Fibroblast of villous mesenchyme (primary cell): ENCODE measurements at places on chromosomes 6 and 20.

- DNase-seq: peak; percentile 86
Measured at GRCh38 chr6:160972111-160972510, 19.5 kb upstream of the MAP3K4 start.

GRCh38 chr20:38600057-38600456, 1.6 kb upstream of the ARHGAP40 start:
- no peak for DNase-seq

DNA sequence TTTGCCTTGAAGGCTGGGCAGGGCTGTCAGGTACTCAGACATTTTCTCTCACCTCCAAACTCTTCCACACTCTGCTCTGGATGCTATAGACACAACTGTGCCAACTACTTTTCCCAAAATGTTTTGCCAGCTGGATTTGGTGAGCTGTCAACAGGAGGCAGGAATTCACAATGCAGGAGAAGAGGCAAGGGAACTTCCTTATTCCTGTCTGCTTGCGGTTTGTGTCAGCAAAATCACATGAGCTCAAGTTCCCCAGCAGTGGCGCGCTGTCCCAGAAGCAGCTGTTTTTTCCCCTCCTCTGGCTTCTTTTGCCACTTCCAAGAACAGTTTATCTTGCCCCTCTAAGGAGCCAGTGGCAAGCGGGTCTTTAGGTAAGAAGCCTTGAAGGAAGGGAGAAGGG, 608.2 kb downstream of the PRKN start:
- DNase-seq: peak; percentile 4

GRCh38 chr6:47188588-47189021, 121.1 kb downstream of the TNFRSF21 start:
- DNase-seq: peak; percentile 58

- DNase-seq: no peak
Measured at GRCh38 chr20:31555203-31555775, 41.0 kb downstream of the HM13 start.

DNA sequence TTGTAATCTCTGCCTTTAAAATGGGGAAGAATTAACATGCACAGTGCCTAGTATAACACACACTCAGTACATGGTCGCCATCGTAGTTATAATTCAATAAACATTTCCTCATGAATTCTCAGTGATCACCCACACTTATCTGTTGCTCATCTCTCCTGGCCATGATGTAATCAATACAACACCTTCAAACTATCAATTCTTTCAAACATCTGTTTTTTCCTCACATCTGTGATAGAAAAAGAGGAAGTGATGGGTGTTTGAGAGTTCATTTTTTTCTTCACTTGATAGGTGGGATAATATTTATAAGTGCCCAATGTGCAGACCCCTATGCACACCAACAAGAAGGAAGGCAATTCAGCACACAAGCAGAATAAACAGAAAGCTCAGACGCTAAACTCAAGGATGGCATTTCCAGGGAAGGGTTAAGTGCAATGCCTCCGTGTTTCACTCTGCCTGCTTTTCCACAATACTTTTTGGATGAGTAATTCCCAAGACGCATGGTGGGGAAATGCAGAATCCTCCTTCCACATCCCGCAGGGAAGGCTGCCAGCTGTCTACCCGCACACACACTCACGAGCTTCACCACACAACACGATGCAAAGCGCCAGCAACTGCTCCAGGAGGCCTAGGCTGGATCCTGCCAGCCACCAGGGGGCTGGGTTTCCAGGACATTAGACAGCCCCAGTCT, 100.3 kb downstream of the GMPR start:
- DNase-seq: peak; percentile 100

DNA sequence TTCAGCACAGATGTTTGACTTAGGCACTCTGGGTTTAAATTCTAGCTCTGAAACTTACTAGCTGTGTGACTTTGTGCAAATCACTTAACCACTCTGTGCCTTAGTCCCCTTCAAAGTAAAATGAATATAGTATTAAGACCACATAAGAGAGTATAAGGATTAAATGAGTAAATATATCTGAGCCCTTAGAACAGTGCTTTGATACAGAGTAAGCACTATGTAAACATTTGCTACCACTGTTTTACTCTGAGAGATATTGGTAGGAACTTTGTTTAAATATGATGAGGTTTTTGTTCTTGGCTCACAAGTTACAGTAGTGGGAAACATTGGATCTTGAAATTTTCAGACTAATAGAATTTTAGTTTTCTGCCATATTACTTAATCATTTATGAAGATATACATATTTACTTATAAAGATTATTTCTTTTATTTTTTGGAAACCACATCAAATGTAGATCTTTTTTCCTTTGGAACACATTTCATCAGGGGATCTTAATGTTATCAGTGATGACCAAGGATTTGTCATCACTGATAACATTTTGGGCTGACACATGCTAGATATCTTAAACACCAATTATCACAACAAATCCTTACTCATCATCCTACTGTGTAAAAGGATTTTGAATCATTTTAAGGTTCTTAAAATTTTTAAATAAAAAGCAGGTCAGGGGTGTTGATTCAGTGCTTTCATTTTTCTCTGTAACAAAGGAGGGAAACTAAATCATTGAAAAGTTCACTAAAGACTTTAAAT, 226.2 kb downstream of the EYA4 start:
- peak; percentile 8 for DNase-seq

DNA sequence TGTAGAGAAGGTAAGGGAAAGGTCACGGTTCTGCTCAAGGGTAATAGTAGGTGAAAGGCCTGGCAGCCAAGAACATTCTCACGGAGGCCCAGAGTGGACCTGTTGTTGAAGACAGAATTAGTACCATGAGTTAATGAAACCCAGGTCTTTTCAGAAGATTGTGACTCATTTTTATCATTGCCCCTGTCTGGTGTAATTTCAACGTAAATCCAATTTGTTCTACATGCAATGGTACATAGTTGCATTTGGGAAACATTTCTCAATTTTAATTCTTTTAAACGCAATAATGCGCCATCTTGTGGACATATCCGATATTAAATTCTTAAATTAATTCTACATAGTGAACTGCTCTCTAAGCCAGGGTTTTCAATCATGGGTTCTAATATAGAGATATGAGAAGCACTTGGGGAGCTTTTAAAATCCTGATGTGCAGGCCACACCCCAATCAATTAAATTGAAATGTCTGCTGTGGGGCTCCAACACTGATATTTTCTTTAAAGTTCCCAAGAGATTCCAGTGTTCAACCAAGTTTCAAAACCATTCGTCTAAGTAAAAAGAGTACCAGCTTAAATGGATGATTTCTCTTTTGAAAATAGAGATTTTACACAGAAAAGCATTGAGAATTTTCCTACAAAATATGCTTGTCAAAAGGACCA, 257.4 kb downstream of the PLCB1 start:
- peak; percentile 62 for DNase-seq

- no peak for DNase-seq
Measured at GRCh38 chr6:147195987-147196386, 8.2 kb upstream of the STXBP5 start.

DNA sequence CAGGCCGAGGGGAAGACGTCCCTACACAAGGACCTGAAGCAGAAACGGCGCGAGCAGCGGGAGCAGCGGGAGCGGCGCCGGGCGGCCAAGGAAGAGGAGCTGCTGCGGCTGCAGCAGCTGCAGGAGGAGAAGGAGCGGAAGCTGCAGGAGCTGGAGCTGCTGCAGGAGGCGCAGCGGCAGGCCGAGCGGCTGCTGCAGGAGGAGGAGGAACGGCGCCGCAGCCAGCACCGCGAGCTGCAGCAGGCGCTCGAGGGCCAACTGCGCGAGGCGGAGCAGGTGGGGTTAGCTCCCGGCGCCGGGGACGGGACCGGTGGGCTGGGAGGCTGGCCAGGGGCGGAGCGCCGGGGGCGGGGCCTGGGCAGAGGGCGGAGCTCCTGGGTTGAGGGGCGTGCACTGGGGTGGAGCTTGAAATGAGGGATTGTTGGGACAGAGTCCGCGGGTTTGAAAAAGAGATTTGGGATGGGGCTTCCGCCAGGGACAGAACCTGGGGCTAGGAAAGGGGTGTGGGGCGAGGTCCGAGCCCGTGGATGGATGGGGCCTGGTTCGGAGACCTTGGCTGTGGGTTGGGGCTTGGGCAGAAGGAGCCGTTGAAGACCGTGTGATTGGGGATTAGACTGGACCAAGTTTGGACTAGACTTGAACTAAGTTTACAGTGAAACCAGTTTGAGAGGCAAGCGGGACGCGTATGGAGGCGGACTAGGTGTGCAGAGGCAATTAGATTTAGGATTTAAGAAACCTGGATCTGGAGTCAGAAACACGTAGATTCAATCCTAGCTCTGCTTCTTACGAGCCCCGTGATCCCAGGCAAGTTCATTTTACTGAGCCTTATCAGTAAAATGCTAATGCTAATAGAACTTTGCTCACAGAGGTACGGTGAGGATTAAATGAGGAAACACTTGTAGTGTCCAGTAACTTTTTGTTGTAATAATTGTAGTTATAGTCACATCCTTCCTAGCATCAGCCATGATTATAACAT, 20.9 kb downstream of the DEF6 start:
- peak; percentile 78 for DNase-seq

DNA sequence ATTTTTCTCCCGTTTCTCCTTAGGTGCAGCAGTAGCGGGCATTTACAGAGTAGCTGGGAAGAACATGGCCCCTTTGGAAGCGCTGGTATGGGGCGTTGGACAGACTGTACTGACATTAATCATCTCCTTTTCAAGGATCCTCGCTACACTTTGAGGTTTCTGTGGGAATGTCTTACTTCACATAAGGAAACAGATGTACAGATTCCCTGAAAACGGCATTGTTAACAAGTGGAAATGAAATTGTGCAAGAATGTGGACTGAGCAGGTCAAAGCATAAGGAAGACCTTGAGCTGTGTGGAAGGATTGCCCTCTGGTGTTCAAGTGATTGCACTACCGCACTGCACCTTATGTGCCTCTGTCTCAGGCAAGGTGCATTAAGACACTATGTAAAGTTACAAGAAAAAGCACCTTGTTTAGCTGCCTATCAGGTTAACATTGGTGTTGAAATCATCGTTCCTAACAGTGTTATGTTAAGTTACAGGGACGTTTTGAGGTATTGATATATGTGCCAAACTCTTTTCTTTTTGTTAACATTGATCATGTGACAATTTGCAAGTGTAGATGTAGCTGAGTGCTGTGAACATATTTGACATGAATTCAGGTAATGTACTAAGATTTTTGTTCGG, 38.0 kb downstream of the TMEM170B start:
- peak; percentile 86 for DNase-seq

DNA sequence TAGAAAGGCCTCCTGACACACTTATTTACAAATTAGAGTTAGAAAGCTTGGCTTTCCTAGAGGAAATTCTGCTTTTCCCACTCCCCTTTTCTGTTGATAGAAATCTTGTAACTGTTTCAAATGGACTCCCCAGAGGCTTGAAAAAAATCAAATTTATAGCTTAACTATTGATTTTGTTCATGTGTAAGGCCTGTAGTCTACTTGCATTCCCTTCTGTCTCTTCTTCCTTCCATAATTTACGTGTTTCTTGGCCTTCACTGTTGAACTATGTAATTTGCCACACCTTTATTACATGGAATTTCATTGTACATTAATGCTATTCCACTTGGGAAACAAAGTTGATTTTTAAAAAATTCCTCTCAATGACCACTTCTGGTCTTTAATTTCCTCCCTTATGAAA, 81.4 kb downstream of the LAMP5 start:
- no peak for DNase-seq

DNA sequence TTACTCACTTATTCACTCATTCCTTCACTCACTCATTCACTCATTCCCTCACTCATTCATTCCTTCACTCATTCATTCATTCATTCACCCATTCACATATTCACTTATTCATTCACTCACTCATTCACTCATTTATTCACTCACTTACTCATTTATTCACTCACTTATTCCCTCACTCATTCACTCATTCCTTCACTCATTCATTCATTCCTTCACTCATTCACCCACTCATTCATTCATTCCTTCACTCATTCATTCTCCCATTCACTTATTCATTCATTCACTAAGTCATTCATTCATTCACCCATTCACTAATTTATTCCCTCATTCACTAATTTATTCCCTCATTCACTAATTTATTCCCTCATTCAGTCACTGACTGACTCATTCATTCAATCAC, 127.6 kb downstream of the EDN3 start:
- DNase-seq: no peak

DNA sequence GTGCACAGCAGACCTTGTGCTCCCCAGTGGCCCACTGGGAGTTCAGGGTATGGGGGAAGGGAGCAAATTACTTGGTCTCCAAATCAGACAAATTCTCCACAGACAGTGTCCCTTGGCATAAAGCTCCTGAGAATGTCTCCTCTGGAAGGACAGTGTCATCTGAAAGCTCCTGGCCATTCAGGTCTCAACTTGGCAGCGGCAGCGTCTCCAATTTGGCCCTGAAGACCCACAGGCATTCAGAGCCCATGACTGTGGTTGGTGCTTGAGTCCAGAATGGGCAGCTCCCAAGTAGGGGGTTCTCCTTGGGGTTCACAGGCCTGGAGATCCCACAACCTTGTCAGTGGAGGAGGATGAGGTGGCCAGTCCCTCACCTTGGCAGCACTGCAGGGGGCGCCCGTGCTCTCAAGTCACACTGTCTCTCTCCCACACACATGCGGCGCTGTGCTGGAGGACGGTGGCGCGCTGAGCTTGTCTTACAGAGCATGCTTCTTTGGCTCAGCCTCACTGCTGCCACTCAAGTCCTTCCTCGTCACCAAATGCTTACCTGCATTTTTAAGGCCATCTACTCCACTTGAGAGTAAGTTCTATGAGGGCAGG, 20.7 kb downstream of the DYNLRB1 start:
- peak; percentile 39 for DNase-seq

DNA sequence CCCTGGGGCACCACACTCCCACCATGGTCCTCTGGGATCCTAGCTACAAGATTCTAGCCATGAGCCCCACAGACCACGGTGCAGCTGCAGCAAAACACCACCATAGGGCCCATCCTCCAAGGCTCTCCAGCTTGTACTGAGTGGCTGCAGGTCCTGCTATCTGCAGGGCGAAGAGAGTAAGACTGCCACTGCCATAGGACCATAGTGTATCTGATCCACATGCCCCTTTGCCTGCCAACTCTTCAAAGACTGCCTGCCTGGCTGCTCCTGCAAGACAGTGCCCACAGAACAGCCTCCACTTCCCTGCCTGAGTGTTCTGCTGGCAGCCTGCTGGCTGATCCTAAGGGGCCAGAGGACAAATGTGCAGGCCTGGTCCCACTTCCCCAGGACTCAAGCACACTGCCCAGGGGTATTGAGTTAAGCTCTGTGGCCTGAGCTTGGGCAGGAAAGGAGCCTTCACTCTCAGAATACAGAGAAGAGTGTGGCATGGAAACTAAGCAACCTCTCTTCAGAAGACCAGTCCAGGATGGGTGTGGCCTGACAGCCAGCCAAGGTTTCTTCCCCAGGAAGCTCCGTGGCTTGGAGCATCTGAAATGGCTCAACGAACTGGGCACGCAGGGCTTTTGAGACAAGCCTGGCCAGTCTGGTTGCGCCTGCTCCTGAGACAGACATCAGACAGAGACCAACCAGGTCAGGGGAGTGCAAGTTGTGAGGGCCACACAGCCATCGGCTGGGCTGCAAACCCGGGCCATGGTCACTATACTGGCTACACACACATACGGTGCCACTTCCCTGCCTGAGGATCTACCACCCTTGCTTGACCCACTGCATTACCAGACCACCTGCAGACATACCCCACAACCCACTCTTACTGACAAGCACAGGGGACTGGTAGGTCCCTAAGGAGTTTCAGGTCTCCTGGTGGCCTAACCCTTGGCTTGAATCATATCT, 54.5 kb downstream of the RNGTT start:
- DNase-seq: no peak

GRCh38 chr6:141483598-141484061, 649.1 kb upstream of the GJE1 start:
- peak; percentile 91 for DNase-seq
